GM12865 (cell line): ENCODE measurements at places on chromosomes 1 and 21.

DNA sequence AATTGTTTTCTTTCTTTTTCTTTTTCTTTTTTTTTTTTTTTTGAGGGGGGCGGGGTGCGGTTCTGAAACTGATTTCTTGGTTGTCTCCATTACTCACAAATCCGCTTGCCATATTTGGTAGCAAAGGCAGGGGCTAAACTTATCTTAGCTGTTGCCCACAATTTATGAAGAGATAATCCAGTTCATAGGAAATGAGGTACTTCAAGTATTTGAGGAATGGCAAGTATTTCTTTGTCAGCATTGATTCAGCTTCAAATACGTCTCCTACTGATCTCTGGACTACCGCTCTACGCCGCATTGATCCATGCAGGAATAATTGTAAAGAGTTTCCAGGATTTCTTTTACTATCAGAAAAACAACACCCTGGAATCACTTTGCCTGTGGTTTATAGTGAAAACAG, 289.2 kb upstream of the DPYD start:
- DNase-seq, result no peak

DNA sequence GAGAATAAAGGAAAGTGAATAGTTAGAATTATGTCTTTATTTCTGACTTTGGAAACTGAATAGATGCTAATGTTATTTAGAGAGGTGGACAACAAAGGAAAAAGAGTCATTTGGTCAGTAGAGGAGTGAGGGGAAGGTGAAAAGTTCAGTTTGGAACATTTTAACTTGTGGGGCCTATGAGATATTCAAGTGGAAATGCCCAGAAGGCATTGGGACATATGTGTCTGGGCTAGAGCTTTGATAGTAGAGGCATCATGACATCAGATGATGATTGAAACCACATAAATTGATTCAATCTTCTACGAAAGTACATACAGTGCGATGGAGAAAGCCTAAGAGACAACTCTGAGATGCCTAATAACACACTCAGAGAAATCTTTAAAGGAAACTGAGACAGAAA, 151.7 kb upstream of the COL11A1 start:
- no peak for DNase-seq

GRCh38 chr1:24694380-24694843, 50.8 kb upstream of the CLIC4 start:
- peak; percentile 79 for DNase-seq

DNA sequence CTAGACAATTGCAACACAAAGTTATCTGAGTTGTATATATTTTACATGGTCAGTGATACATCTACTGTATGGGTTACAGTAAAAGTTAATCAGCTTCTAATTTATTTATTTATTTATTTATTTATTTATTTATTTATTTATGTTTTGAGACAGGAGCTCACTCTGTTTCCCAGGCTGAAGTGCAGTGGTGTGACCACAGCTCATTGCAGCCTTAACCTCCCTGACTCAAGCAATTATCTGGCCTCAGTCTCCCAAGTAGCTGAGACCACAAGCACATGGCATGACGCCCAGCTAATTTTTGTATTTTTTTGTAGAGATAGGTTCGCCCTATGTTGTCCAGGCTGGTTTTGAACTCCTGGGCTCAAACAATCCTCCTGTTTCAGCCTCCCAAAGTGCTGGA, 241.6 kb downstream of the PTPRC start:
- DNase-seq, result no peak

DNA sequence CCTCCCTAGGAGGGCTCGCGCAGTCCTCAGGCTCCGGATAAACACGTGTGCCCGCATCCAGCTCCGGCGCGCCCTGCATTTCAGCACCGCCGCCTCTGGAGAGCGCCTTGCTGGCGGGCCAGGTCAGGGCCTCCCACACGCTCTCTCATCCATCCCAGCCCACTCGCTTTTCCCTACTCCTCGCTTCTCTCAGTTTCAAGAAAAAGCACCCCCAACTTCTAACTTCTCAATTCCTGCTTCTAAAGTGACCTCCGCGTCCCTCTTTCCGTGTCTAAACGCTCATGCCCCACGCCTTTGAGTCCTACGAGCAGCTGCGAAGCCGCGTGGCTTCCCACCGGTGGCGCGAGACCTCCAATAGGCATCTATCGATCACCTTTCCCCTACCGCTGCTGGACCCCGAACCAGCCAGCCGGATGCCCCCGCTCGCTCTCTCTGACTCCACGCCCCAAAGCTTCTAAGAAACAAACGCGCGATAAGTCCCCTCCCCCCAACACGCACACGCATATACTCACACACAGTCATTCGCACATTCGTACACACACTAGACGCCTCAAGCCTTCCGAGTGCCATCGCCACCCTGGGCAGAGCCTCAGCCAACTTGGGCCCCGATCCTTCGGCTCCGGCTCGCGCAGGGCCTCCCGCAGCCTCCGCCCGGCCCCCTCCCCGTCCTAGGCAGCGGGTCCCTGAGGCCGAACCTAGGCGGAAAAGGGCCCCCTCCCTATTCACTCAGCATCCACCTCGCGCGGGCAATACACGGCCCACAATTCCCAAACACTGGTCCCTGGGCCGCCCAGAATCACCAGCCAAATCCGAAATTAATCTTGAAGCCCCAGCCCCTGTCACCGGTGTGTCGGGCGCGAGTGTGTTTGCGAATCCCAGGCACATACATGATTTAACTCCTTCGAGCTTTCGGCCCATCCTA, 1.1 kb downstream of the NMNAT2 start:
- no peak for DNase-seq

DNA sequence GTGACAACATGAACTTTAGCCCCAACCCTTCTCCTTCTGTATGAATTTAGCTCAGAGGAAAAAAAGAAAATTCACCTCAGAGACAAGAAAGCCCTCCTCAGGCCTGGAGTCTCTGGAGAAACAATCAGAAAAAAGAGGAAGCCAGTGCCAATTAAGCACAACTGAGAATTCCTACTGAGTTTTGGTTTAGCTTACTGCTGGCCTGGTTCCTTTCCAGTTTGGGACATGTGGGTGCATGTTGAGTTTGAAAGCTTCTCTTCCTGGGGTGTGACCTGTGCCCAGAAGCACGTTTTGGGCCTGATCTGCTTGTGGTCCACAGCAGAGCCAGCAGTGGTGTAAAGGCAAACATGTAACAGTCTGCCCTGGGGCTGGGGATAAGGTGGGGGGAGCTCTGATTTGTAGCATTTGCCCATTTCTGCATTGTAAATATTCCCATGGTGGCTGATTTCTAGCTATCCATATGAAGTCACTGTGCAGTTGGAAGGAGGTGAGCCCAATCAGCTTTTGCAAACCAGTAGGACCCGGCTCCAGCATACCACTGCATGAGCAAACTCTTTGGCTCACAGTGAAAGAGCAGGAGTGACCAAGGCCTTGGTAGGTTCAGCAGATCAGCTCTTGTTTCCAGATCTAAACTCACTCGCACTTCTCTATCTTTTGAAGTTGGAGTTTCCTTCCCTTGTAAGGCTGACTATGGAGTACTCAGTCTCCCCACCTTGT, 4.7 kb upstream of the THEM5 start:
- no peak for DNase-seq

DNA sequence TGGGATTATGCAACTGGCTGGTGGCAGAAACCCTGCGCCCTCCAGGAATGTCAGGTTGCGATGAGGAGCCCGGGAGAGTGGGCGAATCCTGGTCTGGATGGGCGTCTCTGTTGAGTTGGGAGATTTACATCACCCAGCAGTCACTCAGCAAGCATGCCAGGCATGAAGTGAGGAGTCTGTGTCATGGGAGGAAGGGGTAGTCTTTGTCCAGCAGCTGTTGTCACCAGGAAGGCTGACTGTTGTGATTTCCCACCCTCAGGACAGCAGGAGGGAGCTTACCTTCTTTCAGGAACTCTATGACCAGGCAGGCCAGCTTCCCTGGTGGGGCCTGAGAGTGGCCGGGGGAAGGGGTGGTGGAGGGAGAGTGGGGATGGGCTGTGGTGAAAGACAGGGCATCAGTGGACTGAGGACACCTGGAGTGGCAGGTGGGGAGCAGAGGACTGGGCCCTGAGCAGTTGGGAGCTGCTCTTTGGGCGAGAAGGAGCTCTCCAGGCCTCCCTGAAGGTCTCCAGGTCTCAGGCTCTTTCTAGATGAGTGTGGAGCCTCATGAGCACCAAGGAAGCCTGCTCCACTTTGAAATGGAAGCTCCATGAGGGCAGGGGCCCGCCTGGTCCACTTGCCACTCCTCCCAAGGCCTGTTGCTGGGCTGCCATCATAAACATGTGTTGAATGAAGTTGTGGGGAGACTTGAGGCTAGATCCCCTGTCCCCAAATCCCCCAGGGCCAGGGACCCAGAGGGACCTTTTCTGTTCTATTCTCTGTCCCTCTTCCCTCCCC, 21.3 kb upstream of the PKP1 start:
- no peak for DNase-seq

DNA sequence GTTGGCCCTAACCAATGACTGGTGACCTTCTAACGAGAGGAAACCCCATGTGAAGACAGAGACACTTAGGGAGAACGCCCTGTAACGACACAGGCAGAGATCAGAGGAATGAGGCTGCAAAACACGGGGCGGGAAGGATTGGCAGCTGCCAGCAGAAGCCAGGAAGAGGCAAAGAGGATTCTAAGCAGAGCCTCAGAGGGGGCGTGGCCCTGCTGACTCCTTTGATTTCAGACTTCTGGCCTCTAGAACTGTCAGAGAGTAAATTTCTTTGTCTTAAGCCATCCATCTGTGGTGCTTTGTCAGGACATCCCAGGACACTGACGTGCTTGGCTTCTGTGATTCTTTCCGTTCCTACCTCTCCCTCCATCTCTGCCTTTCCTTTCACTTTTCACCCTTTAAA, 79.3 kb downstream of the SH3BGR start:
- DNase-seq, result no peak

GRCh38 chr1:102901996-102902395, 206.3 kb downstream of the COL11A1 start:
- DNase-seq, result no peak

DNA sequence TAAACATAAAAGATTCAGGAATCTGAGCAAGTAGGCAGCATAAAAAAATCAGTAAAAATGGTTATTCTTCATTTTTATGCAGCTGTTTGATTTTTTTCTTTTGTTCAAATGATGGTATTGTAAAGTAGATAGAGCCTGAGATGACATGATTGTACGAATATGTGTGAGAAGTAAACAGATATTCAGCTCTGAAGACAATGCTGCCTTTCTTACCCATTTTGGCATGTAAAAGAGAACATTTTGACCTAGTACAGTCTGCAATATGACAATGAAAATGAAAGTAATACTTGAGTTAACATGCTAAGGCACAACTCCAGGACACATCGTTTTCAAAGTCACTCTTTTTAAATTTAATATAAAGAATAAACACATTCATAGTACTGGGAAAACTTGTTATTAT, 95.7 kb upstream of the NCAM2 start:
- DNase-seq, result no peak

DNA sequence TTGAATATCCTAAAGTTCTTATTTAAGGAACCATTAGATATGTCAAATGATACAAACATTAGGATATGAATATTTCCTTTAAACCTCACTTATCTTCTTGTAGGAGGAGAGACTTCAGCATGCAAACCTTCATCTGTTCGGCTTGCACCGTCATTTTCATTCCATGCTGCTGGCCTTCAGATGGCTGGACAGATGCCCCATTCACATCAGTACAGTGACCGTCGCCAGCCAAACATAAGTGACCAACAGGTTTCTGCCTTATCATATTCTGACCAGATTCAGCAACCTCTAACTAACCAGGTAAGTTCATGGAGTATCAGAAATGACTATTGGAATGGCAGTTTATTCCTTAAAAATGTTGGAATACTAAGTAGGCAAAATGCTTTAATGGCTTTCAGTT, 106.0 kb downstream of the DYRK1A start:
- DNase-seq, result no peak

DNA sequence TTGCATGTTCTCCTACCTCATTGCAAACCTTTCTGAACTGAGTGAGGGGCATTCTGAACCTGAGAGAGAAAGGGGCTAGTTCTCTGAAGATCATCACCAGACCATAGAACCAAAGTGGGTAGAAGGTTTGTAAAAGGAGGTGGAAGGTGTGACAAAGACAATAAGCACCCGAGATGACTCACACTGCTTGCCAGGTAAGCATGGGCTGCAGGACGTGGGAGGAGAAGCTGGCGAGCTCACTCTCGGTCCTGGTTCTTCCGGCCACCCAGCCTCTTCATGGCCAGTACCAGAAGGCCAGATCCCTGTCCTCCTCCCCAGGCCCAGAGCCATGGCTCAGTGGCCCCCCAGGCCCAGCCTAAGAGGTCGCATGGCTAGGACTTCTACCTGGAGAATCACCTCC, 128.3 kb downstream of the TMEM53 start:
- no peak for DNase-seq

DNA sequence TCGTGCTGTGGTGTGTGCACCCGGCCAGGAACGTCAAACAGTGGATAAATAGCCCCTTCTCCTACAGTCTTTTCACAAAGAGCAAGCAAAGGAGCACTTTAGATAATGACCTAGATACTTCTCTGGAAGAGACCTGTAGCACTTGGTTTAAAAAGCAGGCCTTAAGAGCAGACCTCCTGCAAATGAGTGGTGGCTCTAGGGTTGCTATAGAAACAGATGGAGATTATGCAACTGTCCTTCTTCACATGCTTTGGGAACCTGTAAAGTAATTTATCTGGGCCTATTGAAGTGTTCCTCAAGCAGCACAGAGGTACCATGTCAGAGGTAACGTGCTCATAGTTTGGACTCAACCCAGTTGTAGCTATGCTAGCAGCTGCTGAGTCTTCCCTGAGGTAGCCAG, 208.2 kb upstream of the KIAA0040 start:
- no peak for DNase-seq

DNA sequence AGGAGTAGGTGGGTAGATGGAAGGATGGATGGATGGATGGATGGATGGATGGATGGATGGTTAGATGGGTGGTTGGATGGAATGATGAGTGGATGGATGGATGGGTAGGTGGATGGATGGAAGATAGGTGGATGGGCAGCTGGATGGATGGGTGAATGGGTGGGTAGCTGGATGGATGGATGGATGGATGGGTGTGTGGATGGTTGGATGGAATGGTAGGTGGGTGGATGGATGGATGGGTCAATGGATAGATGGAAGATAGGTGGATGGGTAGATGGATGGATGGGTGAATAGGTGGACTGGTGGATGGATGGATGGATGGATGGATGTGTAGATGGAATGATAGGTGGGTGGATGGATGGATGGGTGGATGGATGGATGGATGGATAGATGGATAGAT, 164.0 kb upstream of the VAMP3 start:
- no peak for DNase-seq
